Right lobe of liver (tissue), 6 donors: ENCODE measurements at places on chromosomes 1 and 21.

GRCh38 chr1:33086384-33086850 is 5.5 kb downstream of the AZIN2 start:
- peak; percentile 76 for DNase-seq

DNA sequence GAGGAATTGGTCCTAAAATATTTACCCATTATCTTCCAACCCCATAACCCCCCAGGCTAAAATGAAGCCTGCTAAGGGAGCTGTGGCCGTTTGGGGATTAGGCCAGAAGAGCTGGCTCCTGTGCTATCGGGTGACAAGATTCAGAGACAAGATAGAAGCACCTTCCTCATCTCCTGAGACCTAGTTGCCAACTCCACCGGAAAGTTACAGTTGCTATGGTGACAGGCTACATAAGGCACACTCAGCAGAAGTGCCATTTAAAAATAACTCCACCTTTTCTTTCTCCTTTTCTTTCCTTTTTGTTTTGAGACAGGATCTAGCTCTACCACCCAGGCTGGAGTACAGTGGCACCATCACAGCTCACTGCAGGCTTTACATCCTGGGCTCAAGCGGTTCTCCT is 43.6 kb upstream of the ROR1 start:
- no peak for DNase-seq

GRCh38 chr21:9755611-9756010 is 765.8 kb upstream of the TPTE start:
- DNase-seq: no peak

DNA sequence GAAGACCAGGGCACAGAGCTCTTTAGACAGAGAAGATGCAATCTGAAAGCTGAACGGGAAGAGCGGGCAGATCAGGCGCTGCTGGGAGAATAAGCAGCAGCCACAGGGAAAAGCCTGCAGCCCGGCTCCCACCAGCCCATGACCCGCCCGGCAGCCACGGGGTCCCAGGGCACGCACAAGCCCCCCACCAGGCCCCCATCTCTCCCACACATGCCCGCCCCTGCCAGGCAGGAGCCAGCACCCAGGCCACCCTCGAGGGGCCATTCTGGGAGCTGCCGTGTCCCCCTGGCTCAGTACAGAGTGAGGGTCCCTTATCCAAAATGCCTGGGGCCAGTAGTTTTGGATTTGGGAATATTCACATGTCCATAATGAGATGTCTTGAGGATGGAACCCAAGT is 16.3 kb downstream of the SLC19A1 start:
- peak; percentile 50 for DNase-seq

- no peak for DNase-seq
Measured at GRCh38 chr1:77620273-77620672, 62.2 kb downstream of the ZZZ3 start.

DNA sequence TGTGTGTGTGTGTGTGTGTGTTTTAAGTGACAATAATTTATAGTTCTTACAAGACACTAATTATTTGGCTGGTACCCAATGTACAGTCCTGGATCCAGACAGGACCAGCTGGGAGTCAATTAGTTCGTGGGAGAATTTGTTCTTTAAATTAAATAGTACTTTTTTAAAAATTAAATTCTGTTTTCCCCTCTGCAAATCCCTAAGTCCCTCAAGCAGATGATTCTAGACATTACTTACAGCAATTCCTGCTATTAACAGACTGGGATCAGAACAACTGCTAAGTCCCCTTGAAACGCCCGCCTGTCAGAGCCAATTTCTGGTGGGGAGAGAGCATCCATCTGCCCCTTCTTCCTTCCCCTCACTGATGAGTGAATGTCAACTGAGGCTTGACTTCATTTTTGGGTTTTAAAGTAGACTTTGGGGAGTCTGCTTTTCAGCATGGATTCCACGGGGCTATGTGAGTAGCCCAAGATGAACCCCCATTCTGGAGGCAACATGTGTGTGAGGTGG is 83.9 kb downstream of the SMYD2 start:
- no peak for DNase-seq

DNA sequence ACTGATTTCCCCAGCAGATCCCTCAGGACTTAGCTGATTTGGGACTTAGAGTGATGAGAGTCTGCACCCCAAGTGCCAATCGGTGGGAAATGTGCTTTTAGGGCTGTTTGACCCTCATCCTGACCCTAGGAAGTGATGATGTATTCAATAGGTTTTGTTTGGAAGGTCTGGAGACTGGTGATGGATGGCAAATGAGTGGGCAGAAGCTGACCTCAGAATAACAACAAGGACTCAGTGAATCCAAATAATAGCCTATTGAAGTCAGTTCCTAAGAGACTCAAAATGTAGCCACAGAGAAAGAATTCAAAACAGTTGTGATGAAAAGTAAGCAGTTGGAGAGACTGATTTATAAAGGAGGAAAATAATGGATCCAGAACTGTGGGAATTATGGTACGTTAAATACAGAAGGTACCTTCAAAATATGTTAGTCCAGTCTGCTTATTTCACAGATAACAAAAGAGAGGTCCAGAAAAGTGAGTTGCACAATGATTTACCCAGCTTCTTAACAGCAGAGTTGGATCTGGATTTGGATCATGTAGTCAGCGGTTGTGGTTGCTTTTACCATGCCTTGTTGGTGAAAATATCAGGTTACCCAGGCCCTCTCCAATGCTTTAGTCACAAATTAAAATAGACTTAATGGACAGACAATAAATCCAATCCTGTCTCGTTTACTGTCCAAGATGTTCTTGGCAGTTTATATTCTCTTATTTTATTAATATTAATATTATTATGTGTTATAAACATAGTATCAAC is 123.0 kb upstream of the PTBP2 start:
- DNase-seq: no peak

GRCh38 chr1:19066248-19066873 is 109.9 kb upstream of the IFFO2 start:
- DNase-seq: peak; percentile 80

- DNase-seq: no peak
Measured at GRCh38 chr21:25563361-25564116, 43.7 kb downstream of the MRPL39 start.

GRCh38 chr21:43867332-43867703 is 2.3 kb downstream of the AGPAT3 start:
- DNase-seq: no peak

DNA sequence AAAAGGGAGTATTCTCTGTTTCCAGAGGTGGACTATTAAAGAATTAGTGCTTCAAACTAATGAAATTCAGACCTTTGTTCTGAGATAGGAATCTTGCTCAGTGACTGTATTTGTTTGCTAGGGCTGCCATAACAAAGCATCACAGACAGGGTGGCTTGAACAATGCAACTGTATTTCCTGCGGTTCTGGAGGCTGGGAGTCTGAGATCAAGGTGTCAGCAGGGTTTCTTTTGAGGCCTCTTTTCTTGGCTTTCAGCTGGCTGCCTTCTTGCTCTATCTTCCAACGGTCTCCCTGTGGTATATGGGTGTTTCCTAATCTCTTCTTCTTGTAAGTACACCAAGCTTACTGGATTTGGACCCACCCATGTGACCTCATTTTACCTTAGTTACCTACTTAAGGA is 264.6 kb upstream of the PROX1 start:
- DNase-seq: no peak

DNA sequence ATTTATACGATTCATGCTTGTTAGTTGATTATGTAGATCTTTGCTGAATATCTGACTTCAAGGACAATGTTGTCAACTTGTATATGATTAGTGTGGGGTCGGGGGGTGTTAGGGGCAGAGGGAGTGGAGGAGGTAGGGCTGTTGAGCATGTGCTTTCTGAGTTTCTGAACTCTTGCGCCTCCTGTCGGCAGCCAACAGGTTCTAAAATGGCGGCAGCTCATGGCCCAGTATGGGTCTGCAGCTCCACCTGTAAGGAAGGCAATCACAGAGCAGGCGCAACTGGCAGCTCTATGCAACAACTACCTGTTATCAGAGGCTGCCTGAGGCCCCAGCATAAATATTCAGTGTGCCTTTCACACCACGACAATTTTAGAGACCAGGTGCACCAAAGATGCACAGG is 205.8 kb upstream of the PLXNA2 start:
- no peak for DNase-seq

- peak; percentile 99 for DNase-seq
Measured at GRCh38 chr1:15885701-15886610, 38.4 kb downstream of the SPEN start.

DNA sequence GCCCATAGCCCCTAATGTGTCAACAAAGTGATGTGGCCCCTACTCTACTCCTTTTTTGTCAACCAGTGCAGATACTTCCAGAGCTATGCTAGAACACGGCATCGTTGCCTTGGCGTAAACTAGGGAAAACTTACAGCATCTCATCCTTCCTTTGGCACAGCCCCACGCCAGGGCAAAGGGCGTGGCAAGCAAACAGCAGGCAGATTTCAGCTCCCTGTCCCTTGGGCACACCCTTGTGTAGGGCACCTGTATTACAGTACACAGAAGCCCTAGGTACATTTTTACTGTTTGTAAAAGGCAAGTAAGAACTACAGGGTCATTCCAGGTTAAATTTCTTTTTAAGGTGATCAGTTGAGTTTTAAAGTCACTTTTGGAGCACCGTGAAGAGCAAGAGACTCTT is 29.3 kb downstream of the PRDX6 start:
- DNase-seq: peak; percentile 90

DNA sequence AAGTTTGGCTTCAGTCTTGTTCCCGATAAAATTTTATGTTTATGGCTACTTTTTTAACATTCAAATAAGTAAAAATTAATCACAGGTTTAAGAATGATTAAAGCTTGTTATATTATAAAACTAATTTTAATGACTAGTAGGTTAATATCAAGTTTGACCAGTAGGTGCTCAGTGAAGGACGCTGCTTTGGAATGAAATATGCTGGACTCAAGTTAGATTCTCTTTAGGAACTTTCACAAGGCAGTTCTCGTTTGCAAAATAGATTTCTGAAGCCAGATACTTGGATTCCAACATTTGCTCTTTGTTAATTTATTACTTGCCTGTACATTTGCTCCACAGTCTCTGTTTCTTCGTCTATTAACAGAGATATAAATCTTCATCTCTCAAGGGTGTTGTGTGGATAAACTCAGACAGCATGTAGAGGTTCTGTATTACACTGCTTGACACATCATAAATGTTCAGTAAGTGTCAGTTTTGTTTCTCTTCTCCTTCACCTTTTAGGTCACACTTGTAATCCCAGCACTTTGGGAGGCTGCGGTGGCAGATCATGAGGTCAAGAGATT is 432.8 kb upstream of the CHRM3 start:
- no peak for DNase-seq

DNA sequence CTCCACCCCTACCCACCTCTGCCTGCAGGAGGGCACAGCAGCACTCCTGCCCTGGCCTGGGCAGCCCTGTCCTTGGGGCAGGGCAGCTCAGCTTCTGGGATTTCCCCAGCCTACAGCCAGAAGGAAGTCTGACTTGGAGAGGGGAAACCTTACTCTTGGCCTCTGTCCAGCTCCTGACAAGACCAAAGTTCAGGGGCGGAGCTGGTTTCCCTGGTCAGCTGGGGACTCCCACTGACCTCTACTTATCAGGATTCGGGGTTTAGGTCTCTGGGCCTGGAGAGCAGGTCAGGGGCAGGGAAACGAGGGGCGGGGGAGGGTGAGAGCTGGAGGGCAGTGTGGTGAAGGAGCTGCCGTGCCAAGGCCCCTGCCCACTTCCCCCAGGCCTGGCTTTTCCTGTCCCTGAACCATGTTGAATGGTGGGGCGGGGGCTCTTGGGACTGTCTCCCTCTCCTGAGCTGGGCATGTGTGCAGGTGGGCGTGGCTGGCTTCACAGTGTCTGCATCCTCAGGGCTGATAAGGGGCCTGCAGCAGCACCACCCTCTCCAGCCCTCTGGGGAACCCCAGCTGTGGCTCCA is 16.8 kb upstream of the ETV3 start:
- peak; percentile 84 for DNase-seq

GRCh38 chr1:8152731-8153702 is 126.9 kb upstream of the ERRFI1 start:
- no peak for DNase-seq

DNA sequence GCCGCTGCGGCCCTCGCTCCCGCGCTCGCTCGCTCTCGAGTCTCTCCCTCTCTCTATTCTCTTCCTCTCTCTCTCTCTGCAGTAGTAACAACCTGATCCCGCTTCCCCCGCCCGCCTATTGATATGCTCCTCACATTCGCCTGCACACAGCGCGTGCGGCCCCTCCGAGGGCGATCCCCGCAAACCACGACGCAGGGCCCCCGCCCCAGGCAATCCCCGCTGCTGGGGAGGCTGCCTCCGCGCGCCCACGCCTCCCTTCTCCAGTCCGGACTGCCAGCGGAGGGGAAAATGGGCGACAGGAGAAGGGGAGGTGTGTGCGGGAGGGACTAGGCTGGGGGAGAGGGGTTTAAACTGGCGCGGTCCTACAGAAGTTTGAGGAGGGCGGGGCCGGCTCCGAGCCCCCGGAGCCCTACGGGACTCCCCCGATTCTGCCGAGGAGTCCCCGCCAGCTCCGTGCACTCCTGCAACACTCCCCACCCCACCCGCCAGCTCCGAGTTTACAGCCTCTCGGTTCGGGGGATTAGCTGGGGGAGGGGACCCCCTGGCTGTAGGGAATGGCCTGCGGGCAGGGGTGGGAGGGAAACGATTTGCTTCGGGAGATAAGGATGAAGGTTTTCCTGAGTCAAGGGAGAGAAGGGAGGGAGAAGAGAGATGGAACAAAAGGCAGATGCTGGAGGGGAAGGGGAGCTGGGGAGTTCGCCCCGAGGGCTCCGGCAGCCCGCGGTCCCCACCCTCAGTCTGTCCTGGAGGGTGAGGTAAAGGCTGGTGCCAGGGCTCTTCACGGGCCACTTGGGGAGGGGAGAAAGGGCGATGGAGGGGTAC is 66.6 kb downstream of the SYT2 start:
- DNase-seq: no peak

- no peak for DNase-seq
Measured at GRCh38 chr1:218426343-218426657, 81.2 kb downstream of the TGFB2 start.

DNA sequence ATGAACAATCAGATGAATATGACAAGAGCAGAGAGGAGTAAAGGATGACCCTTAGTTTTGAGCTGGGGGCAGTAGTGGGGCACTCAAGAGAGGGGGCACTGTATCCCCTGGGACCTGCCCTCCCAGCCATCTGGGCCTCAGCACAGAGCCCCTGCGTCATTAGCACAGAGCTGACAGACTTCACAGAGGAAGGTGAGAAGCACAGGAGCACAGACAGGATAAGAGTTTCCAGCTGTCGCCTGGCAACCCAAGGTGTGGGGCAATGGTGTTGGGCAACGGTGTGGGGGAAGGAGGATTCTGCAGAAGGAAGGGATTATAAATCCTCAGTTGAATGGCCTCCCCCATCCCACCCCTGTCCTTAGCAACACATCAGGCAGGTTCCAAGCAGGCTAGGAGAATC is 30.2 kb downstream of the RAB3B start:
- no peak for DNase-seq
